ENCODE measurements at places on chromosomes 4 and X. TPM values are rescaled to one million over a fixed set of nuclear protein-coding genes. Genes with fewer than 3 reads are reported as not detected.

HERC6 gene
- total RNA-seq = 4.9 TPM

DNA sequence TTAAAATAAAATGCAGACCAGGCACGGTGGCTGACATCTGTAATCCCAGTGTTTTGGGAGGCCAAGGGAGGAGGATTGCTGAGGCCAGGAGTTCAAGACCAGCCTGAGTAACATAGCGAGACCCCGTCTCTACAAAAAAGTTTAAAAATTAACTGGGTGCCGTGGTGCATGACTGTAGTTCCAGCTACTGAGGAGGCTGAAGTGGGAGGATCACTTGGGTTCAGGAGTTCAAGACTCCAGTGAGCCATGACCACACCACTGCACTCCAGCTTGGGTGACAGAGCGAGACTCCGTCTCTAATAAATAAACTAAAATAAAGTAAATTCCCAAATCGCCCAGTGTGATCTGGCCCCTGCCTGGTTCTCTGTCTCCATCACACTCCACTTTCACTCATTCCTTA lies 43.7 kb downstream of the TENM3 start:
- DNase-seq = no peak

GAGE1 gene
- total RNA-seq = not detected

SMARCA1 gene
- 110 TPM for total RNA-seq

GRCh38 chr4:177450426-177451107 lies 8.3 kb upstream of the AGA start:
- DNase-seq = peak; percentile 4

DNA sequence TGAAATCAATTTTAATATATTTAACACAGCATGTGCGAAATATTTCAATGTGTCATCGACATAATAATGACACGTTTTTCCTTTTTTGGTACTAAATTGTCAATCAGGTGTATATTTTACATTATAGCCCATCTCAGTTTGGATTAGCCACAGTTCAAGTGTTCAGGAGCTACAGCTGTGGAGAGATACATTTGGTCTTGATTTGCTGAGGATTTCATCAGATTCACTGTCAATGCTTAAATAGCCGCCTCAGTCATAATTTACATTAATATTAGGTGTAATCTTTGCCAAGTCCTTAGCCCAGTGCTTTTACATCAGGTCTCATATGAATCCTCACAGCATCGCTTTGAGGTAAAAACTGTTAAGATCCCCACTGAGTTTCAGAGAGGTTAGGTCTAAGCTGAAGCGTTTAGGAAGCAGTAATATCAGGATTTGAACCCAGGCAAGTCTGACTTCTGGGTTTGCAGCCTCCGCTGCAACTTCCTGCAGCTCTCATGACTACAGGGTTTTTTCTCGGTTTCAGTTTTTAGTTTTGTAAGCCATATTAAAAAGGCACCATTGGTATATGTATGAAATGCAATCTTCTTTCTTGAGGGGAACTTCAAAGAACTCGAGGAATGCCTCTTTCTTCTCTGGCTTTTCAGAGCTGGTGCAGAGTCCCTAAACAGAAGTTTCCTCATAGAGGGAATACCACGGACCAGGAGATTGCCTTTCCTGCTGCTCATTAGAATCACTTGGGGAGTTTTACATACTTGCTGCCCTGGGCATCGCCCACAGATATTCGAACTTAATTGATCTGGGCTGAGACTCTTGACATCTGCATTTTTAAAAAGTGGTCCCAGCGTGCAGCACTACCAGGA lies 6.4 kb downstream of the MTM1 start:
- no peak for DNase-seq

TCEAL5 gene
- not detected for total RNA-seq

DNA sequence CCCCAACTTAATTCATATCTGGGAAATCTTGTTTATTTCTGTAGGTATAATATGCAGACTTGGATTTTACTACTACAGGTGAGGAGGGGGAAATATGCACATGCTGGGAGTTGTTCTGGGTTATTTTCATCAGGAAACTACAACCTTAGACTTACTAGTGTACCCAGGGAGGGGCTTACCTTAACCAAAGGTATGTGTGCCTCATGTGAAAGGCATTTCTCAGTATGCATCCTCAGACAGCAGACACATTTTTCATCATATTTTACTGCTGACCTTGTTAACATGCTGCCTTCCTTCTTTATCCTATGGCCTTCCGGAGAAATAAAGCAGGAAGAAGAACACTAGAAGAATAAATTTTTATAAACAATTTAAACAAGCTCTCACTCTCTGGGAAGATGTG lies 214.9 kb downstream of the SPANXN4 start:
- no peak for DNase-seq

DNA sequence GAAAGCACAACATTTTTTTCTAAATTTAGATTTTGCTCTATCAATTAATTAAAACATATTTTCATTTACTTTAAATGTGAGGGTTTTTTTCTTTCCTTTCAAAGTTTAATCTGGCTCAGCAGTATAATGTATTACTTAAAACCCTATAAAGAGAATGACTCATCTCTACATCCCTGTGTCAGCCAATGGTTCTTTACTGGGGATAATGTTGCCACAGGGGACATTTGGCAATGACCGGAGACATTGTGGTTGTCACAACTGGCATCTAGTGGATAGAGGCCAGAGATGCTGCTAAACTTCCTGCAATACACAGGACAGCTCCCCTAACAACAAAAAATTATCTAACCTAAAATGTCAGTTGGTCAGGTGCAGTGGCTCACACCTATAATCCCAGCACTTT lies 53.8 kb downstream of the SYNPO2 start:
- no peak for DNase-seq

- DNase-seq = peak; percentile 93
These were observed 33.3 kb downstream of the BBS12 start for GRCh38 chr4:122765692-122766352.

LONRF3 gene
- not detected for total RNA-seq

DNA sequence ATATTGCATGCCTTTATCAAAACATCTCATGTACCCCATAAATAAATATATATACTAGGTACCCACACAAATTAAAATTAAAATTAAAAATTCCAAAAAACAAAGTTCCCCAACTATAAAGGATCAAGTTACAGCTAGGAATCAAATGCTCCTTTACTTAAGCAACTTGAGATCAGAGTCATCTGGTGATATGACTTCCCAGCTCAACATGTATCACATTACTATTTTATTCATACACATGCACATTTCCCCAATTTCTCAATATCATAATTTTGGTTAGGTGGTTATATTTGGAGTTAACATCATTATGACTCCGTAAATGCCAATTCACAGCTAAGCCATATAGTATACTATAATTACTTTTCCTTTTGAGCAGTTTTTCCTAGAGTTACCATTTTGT lies 60.9 kb downstream of the CLOCK start:
- DNase-seq = no peak

GRCh38 chr4:20065952-20066351 lies 185.8 kb upstream of the SLIT2 start:
- no peak for DNase-seq

GRCh38 chrX:154774622-154775021 lies 12.0 kb downstream of the DKC1 start:
- DNase-seq = no peak

- no peak for DNase-seq
These were observed 106.1 kb downstream of the ARAP2 start for GRCh38 chr4:36138220-36138619.

CTAG2 gene
- total RNA-seq = not detected

GRCh38 chrX:13699183-13699826 lies 10.4 kb downstream of the RAB9A start:
- DNase-seq = peak; percentile 20

DNA sequence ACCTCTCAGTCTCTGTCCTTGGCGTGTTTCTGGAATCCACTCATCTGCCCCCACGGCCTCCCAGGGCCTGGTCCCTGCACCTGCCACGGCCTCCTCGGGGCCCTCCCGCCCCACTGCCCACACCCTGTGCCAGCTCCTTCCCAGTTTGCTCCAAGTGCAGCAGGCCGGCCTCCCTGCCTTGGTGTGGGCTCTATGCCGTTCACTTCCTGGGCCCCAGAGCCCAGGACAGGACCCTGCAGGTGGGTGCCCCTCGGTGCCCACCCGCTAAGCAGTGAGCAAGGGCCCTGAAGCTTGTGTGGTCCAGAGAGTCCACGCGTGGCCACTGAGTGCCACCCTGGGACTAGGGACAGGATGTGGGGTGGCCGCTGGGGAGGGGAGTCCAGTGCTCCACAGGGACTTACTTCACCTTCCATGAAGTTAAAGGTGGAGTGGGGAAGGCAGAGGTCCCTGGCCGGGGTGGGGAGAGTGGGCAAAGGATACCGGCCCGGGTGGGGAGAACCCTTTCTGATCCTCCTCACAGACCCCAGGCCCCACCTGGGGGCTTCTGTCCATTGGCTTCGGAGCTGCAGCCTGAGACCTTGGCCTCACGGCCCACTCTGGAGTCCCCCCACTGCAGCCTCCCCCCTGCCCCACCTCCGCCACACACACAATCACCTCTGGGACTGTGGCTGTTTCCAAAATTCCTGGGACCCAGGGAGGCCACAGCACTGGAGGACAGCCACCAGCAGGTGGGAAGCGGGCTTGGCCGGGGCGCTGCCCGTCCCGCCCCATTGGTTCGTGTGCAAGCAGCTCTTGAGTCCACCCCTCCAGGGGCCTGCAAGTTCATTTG lies 60.0 kb upstream of the NKX1-1 start:
- DNase-seq = no peak

SLC4A4 gene
- total RNA-seq = 2.4 TPM

ARHGAP6 gene
- 20.9 TPM for total RNA-seq

DNA sequence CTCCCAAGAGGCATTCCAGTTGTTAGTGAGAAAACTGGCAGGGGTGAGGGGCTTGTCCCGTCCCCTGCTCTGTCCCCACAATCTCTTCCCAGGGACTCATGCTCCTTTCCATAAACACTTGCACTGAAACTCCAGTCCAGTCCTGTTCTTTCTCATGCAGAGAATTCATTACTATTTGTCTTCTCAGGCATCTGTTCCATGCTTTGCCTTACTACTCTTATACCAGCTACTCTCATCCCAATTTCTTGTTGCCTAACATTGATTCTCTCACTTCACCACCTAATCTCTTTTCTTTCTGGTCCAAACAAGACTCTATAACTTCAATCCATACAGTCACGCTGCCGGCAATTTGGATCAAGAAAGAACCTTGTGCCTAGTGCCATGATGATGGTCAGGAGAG lies 97.1 kb upstream of the VEGFC start:
- DNase-seq = no peak

ENOX2 gene
- 13.2 TPM for total RNA-seq

XK gene
- not detected for total RNA-seq

GRCh38 chr4:64718091-64718490 lies 308.8 kb upstream of the TECRL start:
- peak; percentile 0 for DNase-seq

All from fibroblast of the aortic adventitia (primary cell).